ENCODE measurements at places on chromosomes 2 and 18.

GRCh38 chr18:4017480-4017879 lies 437.6 kb downstream of the DLGAP1 start:
- no peak for DNase-seq

DNA sequence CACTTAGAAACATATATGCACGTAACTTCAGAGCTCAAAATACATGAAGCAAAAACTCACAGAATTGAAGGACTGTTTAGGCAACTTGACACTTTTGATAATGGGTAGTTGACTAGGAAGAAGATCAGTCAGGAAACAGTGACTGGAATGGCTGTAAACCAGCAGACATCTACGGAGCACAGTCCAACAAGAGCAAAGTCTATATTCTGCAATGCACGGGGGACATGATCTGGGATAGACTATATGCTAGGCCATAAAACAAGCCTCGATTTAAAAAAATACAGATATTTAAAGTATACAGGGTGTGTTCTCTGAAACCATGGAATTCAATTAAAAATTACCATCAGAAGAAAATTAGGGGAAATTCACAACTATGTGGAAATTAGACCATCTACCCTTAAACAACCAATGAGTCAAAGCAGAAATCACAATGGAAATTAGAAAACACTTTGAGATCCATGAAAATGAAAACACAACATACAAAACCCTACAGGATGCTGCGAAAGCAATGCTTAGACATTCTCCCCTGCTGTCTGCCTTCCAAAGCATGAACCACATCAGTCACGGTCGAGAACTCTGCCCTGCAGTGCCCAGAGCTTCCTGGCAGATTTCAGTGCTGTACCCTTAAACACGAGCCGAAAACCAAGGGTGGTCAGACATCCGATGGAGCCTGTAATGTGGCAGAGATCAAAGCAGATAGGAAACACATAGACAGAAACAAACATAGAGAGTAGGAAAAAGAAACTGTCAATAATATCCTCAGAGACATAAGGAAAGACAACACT lies 651.9 kb upstream of the HS6ST1 start:
- no peak for DNase-seq

- peak; percentile 59 for DNase-seq
These were observed 47.5 kb upstream of the ASB1 start for GRCh38 chr2:238379096-238379810.

- peak; percentile 99 for DNase-seq
These were observed at the start of gene TNFAIP6 for GRCh38 chr2:151357359-151357758. Gene TNFAIP6, plus strand, starts transcription at chr2:151357592. Its CDS starts 75 bp downstream, at chr2:151357667.

DNA sequence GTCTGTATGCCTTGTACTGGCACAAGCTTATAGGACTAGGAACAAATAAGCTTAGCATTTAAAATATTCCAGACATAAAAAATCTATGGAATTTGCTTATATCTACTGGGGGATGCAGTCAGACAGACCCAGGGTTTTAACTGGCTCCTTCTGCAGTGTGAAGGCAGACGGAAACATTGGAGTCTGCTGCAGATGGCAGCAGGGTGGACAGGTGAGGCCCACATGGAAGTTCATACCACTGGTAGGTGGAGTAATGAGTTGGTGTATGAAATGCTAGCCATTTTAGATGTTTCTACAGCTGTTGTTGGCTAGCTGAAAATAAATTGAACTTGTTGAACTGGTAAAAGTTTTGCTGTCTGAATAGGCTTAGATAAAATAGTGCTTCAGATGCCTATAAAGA lies 17.7 kb downstream of the SPTBN1 start:
- DNase-seq, result no peak

GRCh38 chr2:226185616-226186211 lies 613.9 kb downstream of the IRS1 start:
- no peak for DNase-seq

GRCh38 chr2:135093670-135094330 lies 41.7 kb downstream of the RAB3GAP1 start:
- no peak for DNase-seq

GRCh38 chr2:188974164-188974563 lies at the start of gene COL3A1:
Gene COL3A1, plus strand, starts transcription at chr2:188974373. Its CDS starts 117 bp downstream, at chr2:188974490.
- DNase-seq, result no peak
